ENCODE measurements at places on chromosomes 12 and 14. TPM values are rescaled to one million over a fixed set of nuclear protein-coding genes. Genes with fewer than 3 reads are reported as not detected.
A peak's percentile ranks its signal among the peaks of the same experiment; 100 is the strongest.

- no peak for DNase-seq
These were observed 3.8 kb upstream of the SCARB1 start for GRCh38 chr12:124867401-124867930.

DNA sequence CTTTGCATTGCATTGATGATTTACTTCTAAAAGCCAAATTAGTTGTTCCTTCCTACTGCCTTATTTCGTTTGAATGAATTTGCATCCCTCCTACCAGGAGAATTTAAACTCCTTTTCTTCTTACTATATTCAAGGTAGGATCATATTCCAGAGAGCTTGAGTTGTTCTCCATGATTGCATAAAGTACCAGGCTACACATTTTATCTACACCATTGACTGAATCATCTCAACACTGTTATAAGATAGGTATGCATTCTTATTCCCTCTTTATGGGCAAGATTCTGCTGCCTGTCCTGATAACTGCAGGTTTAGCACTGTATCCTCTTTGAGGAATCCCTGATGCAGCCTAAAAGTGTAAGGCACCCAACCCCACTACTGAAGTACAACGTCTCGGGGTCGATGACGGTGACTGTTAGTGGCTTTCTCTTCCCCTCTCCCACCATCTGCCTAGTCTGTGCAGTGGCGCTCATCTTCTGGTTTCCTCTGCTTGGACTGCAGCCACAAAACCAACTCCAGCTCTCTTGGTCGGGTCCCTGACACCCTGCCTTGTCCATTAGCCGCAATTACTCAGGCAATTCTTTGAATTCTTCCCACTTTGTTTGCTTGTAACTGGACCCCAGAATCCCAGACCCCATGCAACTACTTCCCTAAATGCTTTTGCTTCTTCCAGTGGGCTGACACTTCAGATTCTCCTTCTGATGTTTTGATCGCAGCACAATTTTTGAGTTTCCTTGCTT lies 44.4 kb upstream of the STXBP6 start:
- no peak for DNase-seq

DNA sequence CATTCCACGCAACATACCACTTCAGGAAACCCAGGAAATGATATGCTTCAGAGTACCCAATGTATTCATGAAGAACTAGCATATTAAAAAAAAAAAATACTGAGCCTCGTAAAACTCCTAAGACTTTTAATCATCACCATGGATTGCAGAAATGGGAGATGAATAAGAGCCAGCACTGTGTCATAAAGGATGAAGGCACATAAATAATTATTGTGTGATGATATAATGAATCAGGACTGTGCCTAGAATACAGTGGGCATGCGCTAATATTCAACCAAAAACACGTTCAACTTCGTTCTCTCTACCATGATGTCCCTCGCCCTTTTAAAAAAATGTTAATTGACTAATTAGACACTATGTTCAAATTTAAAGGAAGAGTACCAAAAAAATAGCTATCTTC lies 68.7 kb downstream of the CIT start:
- no peak for DNase-seq

GRCh38 chr12:9064815-9065606 lies 50.7 kb downstream of the A2M start:
- DNase-seq: no peak

- DNase-seq: no peak
These were observed 51.4 kb downstream of the CYP46A1 start for GRCh38 chr14:99735189-99736135.

DNA sequence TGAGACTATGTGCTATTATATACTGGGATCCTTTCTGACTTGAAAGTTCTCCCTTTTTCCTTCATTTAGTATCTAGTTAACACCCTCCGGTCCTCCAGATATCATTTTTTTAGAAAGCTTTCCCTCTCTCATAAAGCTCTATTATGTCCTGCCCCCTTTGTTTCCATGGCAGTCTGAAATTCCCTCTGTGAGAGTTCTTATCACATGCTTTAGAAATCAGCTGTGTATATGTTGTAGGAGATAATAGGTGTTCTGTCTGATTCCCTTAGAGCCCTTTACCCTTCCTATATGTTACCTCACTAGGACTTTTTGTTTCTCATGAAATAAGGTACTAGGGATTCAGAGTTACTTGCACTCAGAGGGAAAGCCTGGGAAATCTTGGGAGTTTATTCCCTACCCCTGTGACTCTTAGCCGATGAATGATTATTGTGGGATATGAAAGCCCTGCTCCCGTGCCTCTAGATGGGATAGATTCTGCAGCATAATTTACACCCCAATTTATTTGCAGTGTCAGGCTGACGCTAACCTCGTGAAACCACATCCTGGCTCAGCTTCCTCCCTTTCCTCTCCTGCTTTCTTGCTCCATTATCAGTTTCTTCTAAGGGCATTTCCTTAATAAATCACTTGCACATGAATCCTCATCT lies 448.4 kb downstream of the MDGA2 start:
- no peak for DNase-seq

DNA sequence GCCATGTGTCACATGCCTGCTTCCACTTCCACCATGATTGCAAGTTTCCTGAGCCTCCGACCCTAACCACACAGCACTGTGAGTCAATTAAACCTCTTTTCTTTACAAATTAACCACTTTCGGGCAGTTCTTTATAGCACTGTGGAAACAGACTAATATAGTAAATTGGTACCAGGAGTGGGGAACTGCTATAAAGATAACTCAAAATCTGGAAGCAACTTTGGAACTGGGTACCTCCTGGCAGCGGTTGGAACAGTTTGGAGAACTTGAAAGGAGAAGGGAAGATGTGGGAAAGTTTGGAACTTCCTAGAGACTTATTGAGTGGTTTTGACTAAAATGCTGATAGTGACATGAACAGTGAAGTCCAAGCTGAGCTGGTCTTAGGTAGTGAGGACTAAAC lies 436.1 kb downstream of the TMEM121 start:
- DNase-seq: no peak

DNA sequence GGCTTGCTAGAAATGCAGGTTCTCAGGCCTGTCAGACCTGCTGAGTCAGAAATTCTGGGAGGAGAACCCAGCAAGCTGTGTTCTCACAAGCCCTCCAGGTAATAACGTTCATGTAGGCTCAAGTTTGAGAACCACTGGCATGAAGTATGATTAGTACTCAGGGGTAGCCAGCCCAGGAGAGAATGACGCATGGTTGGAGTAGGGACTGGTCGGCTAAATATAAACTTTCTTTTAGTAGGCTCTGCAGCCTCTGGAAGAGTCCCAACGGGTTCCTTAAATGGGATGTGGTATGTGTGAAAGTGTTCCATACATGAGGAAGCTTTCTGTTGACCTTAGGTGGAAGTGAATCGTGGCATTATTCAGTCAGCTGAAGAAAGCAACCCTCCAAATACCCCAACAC lies 209.3 kb downstream of the SLC41A2 start:
- no peak for DNase-seq

- DNase-seq: no peak
These were observed 34.7 kb upstream of the SOCS2 start for GRCh38 chr12:93537769-93538168.

- DNase-seq: no peak
These were observed 281.7 kb downstream of the DUSP6 start for GRCh38 chr12:89070603-89071002.

DNA sequence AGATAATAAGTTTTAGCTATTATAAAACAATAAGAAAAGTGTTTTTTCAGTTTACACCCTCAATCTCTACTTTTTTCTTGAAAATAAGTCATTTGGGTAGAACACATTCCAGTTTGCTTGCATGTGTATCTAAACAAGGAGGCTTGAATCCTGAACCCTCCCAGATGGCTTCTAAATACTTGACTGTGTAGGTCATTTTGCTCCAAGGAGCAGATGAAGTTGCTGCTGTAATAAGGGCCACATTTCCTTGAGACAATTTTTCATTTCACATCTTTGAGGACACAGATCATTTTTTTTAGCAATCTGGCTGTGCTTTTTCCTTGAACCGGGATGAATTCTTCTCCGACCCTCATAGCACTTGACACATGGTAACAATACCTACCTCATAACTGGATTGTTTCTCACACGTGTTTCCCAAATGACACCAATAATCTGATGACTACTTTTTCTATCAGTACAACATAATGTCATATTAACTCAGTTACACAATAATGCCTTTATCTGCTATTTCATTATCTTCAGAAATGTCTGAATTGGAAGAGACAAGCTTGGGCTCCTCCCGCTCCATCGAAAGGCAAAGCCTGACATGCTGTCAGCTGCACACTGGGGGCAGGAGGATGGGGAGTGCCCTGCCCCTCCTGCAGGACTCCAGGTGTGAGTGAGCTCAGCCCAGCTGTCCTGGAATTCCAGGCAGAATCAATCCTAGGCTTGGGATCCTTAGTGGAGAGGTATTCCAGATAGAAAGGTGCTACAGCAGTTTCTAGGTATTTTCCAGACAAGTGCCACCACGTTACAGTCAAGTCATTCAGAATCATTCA lies 30.9 kb downstream of the GPHB5 start:
- no peak for DNase-seq

GRCh38 chr12:124034297-124034696 lies 61.3 kb downstream of the ZNF664 start:
- no peak for DNase-seq

- DNase-seq: no peak
These were observed 23.4 kb downstream of the KIF26A start for GRCh38 chr14:104161602-104162367.

DNA sequence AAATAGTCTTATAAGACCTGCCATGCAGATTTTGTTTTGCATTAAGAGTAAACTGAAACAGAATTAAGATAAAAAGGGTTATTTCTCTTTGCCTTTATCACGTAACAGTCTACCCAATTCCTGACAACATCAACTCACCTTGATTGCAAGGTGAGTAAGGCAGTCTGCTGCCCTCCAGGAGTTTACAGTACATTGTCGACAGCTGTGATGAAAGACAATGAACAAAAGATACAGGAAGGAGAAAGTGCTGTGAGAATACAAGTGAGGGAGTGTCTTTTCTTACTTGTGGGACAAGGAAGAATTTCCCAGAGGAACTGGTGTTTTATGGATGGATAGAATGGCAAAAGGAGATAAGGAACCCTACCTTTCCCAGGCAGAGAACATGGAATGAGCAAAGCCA lies 101.0 kb downstream of the RTN1 start:
- DNase-seq: no peak

DNA sequence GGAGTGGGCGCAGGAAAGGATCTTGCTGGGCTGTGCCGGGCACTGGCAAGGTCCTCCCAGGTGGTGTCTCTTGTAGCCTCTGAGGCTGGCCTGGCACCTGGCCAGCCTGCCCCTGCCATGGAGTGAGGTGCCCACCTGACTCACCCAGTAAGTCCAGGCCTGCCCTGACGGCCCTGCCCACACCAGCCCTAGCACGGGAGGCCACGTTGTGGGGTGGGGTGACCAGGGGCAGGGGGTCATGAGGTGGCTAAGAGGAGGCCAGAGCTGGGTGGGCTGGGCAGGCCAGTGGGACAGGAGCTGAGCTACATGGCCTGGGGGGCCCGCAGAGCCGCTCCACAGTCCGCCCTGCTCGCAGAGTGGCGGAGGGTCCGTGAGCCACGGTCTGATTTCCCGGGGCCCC lies 45.4 kb downstream of the KIF26A start:
- DNase-seq: no peak

DNA sequence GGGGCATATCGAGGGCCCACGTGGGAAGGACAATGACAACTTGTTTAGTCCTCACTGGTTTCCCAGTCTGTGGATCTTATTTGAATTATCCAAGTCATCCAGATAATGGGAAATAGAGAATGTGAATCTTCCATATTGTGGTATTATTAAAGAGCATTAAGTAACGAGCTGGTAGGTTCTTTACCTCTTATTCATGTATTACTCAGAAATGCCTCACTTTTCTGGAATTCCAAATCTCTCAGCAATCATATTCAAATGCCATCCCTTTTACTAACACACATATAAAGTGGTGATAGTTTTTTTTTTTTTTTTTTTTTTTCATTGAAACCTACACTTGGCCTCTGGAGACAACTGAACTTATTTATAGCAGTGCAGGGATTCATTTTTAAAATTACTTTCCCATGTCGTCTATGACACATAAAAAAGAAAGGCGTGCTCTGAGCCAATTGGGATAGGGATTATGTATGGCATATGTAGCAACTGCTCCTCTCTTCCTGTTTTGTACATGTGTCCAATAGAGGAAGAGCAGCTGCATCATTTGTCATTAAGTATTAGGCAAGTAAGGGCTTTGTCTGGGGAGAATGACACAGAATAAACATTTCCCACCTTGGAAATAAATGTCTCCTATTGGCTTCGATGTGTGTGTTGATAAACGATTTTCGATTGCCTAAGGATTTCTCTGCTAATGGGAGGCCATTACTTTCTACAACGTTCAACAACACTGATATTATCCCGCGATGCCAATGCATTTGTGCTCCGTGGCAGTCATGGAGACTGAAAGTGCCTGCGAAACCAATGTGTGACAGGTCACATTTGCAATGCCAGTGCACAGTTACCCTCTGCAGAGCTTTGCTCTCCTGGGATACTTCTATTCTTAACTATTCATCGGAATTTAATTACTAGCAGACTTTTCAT lies 78.6 kb upstream of the IFNG-AS1 start:
- no peak for DNase-seq

DNA sequence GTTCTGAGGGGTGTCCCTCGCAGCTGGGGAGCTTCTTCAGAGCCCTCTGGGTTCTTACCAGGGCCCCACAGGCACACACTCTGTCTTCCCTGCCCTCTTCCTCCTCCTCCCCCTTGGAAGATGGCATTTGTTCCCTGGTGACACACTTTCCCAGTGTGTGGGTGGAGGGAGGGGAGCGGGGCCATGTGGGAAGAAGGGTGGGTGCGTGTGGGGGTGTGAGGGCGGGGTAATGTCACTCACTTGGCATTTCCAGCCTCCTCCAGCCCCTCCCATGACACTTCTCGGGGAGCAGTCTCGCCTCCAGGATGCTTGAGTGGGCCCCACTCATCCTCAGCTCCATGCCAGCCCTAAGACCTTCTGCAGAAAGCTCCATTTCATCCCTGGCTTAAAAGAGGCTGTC lies 61.3 kb downstream of the ADCK1 start:
- DNase-seq: no peak

DNA sequence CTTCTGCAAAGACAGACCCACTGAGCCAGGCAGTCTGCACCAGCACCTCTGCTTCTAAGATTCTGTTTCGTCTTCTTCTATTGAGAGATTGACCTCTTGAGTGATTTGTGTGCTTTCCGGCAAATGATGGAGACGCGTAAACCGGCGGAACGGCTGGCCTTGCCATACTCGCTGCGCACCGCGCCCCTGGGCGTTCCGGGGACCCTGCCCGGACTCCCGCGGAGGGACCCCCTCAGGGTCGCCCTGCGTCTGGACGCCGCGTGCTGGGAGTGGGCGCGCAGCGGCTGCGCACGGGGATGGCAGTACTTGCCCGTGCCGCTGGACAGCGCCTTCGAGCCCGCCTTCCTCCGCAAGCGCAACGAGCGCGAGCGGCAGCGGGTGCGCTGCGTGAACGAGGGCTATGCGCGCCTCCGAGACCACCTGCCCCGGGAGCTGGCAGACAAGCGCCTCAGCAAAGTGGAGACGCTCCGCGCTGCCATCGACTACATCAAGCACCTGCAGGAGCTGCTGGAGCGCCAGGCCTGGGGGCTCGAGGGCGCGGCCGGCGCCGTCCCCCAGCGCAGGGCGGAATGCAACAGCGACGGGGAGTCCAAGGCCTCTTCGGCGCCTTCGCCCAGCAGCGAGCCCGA lies 703 bp downstream of the ASCL4 start:
- DNase-seq: peak; percentile 54

Gene PCNX4
- total RNA-seq: 34.4 TPM

Gene DIO3
- not detected for total RNA-seq

Gene CAPZA3
- not detected for total RNA-seq

Gene VRTN
- total RNA-seq: not detected

Gene PRB2
- not detected for total RNA-seq

Gene GPR132
- 43.5 TPM for total RNA-seq

Gene RPS6KA5
- total RNA-seq: 48.1 TPM

Gene ABCD2
- 30.8 TPM for total RNA-seq

Gene CISTR
- not detected for total RNA-seq

Gene MBD6
- total RNA-seq: 96.7 TPM

Gene SEL1L
- total RNA-seq: 53.5 TPM

Gene GPX2
- not detected for total RNA-seq

Gene DAD1
- total RNA-seq: 124 TPM
